GM19239 (cell line): ENCODE measurements at places on chromosomes 4 and X.
A peak's percentile ranks its signal among the peaks of the same experiment; 100 is the strongest.

DNA sequence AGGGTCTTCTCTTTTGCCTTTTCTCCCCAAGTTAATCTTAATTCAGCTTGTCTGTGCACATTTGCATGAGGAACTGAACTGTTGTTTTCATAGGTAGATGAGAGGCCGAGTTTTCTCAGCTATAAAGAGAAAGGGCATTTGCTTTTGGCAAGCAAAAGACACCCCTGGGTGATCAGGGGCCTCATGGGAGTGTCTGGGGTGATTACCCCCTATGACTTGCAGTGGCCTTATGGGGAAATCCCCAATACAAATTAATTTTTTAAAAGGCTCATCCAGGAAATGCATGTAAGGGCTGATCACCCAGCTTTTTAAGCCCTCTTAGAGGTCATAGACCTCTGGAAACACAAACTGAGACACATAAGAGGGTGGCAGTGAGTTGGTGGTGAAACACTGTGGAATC lies 56.4 kb upstream of the HMX1 start:
- DNase-seq = no peak

DNA sequence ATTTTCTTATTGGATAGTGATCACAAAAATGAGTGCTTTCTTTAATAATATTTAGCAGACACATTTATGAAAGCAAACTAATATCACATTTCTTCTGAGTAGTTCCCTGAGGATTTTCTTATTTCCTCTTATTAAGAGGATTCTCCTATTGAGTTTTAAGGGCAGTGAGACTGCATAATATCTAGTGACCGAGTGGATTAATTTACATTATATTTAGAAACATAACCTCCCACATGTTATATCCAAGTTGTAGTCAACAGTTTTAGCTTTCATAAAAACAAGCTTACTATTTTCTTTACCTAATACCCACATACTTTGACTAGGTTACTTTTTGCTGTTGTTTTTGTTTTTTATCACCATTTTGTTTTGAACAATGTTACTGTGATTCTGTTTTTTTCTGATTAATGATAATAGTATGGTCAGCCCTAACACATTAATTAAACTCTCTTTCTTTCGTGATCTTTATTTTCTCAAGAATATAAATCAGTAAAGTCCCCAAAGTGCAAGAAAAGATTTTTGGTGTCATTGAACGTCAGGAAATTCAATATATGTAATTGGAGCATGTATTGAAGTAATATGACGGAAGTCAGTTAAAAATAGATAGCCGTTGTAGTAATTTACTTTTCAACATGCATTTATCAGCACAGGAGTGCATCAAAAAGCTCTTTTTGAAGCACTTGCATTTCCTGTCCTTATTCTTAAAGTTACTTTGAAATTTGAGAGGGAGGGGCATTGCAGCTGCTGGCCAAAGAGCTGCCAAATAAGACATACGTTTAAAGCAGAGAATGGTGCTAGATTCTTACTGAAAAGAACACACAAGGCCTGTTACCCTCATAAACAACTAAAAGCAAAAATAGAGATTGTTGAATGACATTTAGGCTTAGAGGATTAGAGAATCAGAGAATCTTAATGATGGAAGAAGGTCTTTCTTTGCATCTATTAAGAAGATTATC lies 25.2 kb downstream of the DDIT4L start:
- no peak for DNase-seq

DNA sequence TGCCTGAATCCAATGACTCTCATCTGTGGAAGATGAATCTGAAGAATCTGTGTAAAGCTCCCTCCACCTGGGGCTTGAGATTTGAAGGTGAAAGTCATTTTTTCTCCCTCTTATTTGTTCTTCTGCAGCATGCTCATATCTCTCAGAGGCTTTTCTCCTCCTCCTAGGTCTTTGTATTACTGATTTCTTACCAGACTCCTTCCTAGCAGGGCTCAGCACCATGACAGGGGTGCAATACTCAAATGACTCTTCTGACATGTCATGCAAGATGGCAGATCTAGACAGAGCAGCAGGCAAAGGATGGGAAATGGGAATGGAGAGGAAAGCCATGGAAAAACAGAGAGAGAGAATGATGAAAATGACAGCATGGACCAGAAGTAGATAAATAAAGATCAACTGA lies 118.3 kb downstream of the TMA16 start:
- no peak for DNase-seq

GRCh38 chrX:74534569-74535038 lies 79.8 kb downstream of the RLIM start:
- no peak for DNase-seq

DNA sequence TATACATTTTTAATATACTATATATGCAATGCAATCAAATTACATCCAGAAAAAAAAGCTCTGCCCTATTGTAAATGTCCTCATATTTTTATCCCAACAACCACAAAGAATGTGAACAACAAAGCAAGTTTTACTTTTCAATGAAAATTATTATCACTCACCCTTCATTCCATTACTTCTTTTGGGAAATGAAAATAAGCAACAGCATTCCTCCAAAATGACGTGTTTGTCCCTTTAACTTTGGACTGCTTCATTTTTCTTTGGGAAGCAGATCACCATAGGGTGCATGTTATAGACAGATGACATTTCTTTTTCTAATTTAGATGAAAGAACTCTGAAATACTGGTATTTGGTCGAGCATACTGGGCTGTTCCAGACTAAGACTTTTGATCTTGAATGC lies 667.1 kb upstream of the BOD1L1 start:
- no peak for DNase-seq

DNA sequence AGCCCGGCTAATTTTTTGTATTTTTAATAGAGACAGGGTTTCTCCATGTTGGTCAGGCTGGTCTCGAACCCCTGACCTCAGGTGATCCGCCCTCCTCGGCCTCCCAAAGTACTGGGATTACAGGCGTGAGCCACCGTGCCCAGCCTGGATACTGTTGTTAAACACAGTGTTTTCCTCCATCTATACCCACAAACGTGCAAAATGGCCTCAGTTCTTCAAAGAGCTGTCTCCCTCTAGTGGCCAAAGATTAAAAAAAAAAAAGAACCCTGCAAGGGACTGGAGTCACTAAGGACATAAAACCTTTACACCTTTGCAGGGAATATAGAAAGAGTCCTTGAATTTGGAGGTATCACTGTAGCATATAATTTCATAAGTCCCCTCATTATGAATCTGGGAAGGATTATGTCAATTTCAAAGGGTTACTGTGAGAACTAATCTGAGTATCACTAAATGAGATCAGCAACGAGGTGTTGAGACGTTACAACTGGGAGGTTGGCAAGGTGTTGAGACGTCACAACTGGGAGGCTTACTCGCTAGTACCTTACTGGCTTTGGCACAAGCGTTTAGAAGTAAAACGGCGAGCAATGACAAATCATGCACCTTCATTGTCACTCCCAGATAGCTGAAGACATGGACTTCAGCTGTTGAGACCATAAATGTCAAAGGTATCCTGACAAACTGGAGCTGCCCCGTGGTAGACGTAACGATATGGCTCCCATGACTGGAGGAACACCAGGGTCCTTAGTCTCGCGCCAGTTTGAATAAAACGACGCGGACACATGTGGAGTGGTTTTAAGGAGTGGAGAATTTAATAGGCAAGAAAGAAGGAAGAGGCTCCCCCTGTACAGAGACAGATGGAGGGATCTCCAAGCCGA lies 33.4 kb upstream of the ENPP6 start:
- peak; percentile 63 for DNase-seq

DNA sequence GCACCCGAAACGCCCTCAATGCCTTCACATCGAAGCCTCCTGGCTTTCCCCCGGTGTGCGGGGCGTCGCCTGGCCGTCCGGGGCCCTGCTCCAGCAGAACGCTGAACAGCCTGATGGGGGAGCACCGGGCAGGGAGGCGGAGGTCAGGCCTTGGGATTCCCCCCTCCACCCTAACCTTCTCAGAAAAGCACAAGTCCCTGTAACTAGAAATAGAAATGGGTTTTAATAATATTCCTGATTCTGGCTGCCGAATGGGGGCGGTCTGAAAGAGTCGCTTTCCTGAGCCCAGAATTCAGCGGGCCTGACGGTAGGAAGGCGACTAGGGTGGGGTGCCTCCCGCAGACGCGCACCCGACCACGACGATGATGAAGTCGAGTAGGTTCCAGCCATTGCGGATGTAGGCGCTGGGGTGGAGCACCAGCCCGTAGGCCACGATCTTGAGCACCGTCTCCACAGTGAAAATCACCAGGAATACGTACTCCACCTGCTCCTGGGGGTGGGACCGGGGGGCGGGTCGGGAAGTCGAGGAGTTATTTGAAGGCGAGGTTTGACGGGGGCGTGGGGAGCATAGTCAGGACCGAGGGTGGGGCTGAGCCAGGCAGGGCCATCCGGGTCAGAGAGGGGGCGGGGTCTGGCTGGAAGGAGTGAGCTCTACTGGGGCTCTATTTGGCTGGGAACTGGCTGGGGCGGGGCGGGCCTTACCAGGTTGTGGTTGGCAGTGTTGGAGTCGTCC lies 2.5 kb downstream of the CACNA1F start:
- peak; percentile 60 for DNase-seq

- DNase-seq = no peak
Measured at GRCh38 chr4:124060261-124060918, 652.1 kb downstream of the ANKRD50 start.

DNA sequence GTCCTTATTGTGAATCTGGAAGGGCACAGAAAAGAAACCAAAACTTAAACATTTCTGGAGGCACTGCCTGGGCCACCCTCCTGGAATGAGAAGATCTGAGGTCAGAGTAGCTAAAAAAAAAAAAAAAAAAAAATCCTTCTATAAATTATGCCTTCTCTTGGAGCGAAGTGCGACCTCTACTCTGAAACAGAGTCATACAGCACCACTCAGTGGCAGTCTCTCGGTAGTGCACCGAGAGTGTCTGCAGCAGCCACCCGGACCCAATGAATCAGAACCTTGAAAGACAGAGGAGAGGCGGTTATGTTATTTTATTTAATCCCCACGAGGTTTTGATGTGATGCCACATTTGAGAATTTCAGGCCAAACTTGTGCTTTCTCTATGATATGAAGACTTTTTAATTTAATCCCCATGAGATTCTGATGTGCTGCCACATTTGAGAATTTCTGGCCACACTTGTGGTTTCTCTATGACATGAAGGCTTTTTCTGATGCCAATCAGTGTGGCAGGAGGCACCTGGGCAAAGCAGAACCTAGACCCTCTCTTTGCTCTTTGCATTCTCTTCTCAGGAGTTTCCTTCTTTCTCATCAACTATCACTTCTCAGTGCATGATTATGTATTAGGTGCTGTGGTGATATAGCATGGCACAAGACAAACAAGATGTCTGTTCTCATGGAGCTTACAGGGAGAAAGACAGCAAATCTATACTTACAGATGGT lies 5.6 kb upstream of the CT47C1 start:
- no peak for DNase-seq

GRCh38 chr4:71338846-71339593 lies at the start of gene SLC4A4:
SLC4A4 (plus strand) TSS chr4:71339020.
- peak; percentile 42 for DNase-seq

DNA sequence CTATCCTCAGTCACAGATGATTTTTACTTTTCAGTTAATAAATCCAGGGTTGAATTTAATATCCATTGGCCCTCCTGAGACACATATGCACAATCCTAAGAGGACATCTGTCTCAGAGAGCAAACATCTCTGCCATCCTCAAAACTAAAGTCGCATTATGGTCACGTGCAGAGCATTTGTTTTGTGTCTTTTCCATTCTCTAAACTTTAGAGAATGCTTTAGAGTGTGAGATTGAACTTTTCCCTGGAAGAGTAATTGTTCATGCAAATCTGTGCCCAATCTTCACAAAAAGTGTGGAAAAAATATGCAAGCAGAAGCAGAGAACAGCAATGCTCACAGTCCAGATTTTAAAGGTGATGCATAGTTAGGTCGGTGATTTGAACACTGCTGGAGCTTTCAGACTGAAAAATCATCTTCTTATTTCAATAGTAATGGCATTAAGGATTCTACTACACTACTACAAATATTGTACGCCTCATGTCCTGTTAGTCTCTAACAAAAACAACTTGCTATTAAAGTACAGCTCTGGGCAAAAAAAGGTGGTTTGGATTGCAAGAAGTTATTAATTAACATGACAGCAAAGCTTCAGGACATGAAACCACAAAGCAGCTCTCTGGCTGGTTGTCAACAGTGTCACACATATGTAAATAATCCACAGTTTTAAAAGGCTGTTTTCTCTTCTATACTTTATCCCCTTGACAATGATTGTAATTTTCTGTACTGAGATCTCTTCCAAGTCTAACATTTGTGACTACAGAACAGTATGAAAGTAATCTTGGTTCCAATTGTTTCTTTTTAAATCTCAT lies 19.9 kb downstream of the DCHS2 start:
- peak; percentile 31 for DNase-seq

GRCh38 chr4:187780070-187780469 lies 215.5 kb upstream of the ZFP42 start:
- no peak for DNase-seq

- no peak for DNase-seq
Measured at GRCh38 chrX:13081395-13082205, 37.2 kb upstream of the FAM9C start.

- DNase-seq = no peak
Measured at GRCh38 chr4:126058596-126058995, 743.8 kb downstream of the FAT4 start.

GRCh38 chrX:633043-633984 lies 2.7 kb downstream of the SHOX start:
- DNase-seq = no peak

DNA sequence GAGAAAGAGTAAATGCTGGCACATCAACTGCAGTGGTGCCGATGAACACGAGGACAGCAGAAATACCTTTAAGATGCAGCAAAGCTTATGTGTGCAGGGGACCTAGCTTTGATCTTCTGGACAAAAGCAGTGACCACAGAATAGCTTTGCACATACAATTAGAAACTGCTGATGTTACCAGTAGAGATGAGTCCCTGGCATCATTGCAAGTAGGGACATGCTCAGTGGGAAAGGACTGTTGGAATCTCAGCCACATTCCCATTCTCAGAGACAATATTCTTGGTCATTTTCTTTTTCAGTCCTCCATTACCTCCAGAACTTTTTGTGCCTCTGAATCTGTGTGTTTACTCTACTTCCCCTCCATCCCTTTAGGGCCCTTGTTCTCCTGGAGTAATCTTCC lies 16.9 kb upstream of the PDLIM3 start:
- DNase-seq = no peak

GRCh38 chr4:67436742-67437141 lies 108.6 kb downstream of the CENPC start:
- DNase-seq = no peak

DNA sequence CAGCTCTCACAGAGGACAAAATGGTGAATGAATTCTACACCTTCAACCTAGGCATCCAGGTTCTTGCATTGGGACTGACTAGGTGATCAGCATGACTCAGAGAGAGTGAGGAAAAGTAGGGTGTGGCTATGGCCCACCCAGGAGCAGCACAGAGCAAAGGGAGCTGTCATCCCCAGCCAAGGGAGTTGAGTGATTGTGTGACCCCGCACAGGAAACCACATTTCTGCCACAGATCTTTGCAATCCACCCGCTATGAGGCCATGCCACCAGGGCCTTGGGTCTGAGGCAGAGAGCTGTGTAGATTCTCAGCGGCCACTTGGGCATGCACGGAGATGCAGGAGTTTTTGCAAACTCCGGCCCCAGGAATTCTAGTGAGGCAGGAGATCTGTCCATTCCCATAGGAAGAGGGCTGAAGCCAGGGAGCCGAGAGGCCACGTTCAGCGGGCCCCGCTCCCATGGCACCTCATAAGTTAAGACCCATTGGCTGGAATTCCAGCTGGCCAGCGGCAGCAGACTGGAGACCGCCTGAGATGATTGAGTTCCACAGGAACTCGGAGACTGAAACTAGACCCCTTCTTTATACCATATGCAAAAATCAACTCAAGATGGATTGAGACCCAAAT lies 75.9 kb downstream of the NAA11 start:
- no peak for DNase-seq
